ENCODE measurements at places on chromosomes 4 and X. TPM values are rescaled to one million over a fixed set of nuclear protein-coding genes. Genes with fewer than 3 reads are reported as not detected.

DNA sequence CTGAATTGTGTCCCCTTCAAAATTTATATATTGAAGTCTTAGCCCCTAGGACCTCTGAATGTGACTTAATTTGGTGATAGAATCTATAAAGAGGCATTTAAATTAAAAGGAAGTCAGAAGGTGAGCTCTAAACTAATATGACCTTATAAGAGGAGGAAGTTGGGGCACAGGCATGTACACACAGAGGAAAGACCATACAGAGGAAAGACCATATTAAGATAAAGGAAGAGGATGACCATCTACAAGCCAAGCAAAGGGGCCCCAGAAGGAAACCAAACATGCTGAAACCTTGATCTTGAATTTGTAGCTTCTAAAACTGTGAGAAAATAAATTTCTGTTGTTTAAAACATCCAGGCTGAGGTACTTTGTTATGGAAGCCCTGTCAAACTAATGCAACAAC, 26.9 kb upstream of the CYBB start:
- no peak for DNase-seq

- DNase-seq, result no peak
Measured at GRCh38 chr4:2313366-2313765, 51.5 kb upstream of the MXD4 start.

The PPP2R2C gene
- total RNA-seq, result not detected

DNA sequence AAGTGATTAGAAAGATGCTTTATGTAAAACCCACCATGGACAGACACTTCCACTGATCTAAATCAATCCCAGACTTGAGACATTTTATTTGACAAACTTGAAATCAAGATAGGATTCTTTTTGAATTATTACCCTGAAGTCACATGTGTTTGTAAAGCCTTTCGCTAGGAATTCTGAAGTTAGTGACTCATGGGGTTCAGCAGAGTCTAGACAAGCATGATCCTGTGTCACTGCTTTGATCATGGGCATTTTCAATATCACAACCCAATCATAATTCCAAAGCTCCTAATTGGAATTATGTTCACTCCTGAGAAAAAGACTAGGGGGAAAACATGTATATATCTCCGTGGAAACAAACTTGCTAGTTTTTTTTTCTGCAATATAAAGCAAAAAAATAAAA, 67.5 kb upstream of the BMP3 start:
- peak; percentile 1 for DNase-seq

DNA sequence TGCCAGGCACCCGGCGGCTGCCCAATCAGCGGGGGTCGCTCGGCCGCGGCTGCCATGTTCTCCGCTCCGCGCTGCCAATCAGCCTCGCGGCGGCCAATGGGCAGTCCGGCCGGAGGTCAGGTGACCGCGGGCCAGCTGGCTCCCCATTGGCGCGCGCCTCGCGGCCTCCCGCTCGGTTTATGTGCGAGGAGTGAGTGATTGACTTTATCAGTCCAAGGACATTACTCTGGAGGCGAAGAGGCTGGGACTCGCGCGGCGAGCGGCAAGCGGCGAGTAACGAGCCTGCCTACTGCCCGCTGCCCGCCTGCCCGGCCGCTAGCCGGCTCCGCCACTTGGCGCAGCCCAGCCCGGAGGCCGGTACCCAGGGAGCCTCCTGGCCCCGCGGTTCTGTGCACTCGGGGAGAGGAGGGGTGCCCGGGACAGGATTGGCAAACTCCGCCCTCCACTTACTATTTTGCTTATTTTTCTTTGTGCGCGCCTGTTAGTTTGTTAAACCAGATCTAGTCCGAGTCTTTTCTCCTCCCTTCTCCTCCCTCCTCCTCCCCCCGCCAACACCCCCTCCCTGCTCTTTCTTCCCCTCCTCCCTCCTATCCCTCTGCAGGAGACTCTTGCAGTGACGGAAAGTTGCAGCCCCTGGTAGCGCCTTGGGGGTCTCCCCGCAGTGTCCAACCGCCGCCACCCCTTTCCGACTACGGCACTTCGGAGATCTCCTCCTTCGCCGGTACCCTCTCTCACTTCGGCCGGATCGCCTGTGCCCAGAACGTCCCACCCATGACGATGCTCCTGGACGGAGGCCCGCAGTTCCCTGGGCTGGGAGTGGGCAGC, at the start of gene ZIC3:
Gene ZIC3, plus strand, starts transcription at position 207 of the 825 bp plus-strand sequence. Its CDS starts 565 bp downstream, at position 772.
- peak; percentile 89 for DNase-seq

GRCh38 chr4:35500812-35501211, 743.5 kb downstream of the ARAP2 start:
- DNase-seq, result no peak

The ERCC6L gene
- total RNA-seq, result 0.59 TPM

DNA sequence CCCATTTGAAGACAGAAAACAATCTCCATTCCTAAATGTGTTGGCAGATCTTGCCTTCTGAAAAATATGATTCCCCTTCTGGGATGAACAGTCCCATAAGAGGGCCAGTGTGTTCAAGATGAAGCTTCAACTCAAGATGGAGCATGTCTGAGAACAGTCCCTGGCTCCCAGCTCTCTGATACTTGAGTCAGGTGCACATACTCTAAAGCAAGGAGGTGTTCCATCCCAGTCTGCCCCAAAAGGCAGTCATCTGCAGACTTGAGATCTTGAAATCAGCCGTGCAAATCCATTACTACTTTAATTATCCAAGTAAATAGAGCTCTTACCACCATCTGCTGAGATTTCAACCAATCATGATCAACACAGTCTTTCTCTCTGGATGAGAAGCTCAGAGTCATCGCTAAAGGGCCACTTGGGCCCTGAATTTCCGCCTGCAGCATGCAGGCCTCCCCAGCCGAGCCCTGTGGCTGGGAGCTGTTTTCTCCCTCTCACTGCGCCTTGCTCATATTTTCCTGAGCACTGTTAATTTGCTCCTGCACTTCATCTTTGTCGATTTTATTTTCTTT, 22.2 kb downstream of the CCDC149 start:
- DNase-seq, result no peak

The FAM184B gene
- under 0.01 TPM for total RNA-seq

The LAGE3 gene
- 16.5 TPM for total RNA-seq

The WNK3 gene
- 1.1 TPM for total RNA-seq

Measured in osteoblast (primary cell).